Tibial artery (tissue), 4 donors: ENCODE measurements at places on chromosomes 11 and 22.

- no peak for DNase-seq
Measured at GRCh38 chr11:122163053-122163819, 47.2 kb upstream of the BLID start.

DNA sequence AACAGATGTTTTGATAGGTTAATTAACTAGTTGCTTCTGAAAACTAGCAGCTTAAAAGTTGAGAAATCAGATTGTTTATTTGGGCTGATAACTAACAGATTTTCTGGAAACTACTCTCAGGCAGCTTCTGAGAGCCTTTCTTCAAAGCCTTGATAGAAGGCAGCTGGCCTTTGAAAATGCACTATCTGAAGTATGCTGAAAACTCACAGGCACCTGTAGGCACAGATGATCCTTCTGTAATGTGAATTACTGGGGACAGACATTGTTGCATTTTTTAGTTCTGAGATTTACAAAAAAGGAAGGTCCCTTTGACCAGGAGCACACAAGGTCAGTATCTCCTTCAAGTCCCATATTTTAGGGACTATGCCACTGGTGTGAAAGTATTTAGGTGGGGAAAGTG is 460.8 kb upstream of the CNTN5 start:
- no peak for DNase-seq

- DNase-seq = no peak
Measured at GRCh38 chr22:36864454-36865215, 3.8 kb downstream of the NCF4 start.

GRCh38 chr11:130330101-130330684 is 15.5 kb upstream of the ZBTB44 start:
- DNase-seq = no peak

- no peak for DNase-seq
Measured at GRCh38 chr11:4185561-4185960, 91.0 kb downstream of the RRM1 start.
